GM23338 (cell line): ENCODE measurements at places on chromosomes 1 and 21. TPM values are rescaled to one million over a fixed set of nuclear protein-coding genes. Genes with fewer than 3 reads are reported as not detected.
A peak's percentile ranks its signal among the peaks of the same experiment; 100 is the strongest.

DNA sequence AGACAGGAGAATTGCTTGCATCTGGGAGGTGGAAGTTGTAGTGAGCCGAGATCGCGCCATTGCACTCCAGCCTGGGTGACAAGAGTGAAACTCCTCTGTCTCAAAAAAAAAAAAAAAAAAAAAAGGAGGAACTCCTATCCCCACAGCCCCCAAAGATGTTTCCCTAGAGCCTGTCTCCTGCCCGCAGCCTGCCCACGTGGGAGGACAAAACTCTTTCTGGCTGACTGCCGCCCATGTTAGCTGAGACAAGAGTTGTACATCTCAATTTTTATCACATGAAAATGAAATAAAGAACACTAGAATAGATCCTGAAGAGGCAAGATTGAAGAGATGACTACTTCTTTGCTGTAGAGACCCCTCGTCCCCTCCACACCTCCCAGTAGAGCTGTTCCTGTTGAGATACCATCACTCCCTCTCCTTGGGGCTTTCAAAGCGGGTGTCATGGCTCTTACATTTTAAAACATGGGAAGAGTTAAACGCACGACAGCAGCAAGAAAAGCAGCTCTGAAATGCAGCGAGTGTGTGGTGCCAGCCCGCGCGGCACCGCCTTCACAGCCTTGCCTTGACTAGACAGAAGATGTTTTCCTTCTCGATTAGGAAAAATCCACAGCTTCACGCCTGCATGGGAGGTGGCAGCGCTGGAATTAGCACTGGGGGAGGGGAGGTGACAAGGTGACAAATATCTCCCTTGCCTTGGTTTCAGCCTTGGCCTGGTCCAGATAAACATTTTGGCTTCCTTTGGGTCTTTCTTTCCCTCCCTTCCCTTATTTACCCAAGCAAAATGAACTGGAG is 253.4 kb upstream of the CSF3R start:
- no peak for DNase-seq

DNA sequence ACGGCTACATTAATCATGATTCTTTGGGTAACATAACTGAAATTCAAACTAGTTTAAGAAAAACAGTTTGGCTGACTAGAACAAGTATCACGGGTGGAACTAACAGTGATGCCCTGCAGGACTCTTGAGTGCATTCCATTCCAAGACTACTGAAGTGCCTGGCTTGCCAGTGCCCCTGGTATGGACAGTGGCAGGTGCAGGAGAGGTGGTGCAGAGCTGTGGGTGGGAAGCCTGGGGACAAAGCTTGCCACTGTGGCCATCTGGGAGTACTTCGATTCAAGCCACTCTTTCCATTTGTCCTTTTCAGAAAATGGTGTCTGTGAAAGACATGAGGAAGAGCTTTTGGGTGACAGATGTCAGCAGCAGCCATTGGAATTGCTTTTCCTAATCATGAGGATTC is 166.5 kb downstream of the RRAGC start:
- DNase-seq, result no peak

GRCh38 chr1:54542120-54542961 is 5.7 kb upstream of the ACOT11 start:
- peak; percentile 91 for DNase-seq

- no peak for DNase-seq
Observed at GRCh38 chr1:109978761-109979488, 5.6 kb upstream of the AHCYL1 start.

DNA sequence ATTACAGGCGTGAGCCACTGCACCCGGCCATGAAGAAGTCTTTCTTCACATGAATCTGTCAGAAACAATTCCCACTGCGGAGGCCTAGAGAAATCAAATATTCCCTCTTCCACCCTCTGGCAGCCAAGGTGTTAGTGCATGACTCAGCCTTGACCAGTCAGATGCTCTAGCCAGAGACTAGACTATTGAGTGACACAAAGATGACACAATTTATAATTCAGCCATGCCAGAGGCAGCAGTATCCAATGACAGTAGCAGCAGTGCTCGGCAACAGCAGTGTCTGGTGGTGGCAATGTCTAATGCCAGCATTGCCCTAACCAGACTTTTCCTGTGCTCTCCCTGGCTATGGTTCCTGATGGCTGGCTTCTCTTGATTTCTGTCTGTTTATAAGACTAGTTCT is 8.7 kb downstream of the CTXND2 start:
- no peak for DNase-seq

DNA sequence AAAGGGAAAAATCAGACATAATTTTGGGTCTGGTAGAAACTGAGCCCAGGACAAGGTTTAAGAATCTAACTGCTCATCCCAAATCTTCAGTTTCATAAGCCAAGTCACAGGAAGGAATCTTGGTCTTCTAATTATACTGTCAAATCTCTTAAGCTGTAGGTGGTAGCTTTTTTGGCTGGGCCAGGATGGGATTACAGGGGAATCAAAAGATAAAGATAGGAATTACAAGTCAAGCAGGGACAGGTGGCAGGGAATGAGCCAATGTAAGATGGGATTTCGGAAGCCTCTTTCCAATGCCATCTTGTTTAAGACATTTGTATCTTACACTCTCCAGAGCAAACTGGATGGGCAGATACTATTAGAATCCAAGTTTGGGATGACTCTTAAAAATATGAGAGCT is 383.5 kb downstream of the KCNH1 start:
- no peak for DNase-seq

GRCh38 chr1:57258557-57259325 is 165.1 kb downstream of the DAB1 start:
- no peak for DNase-seq

- DNase-seq, result no peak
Observed at GRCh38 chr1:64564891-64565290, 95.0 kb downstream of the CACHD1 start.

DNA sequence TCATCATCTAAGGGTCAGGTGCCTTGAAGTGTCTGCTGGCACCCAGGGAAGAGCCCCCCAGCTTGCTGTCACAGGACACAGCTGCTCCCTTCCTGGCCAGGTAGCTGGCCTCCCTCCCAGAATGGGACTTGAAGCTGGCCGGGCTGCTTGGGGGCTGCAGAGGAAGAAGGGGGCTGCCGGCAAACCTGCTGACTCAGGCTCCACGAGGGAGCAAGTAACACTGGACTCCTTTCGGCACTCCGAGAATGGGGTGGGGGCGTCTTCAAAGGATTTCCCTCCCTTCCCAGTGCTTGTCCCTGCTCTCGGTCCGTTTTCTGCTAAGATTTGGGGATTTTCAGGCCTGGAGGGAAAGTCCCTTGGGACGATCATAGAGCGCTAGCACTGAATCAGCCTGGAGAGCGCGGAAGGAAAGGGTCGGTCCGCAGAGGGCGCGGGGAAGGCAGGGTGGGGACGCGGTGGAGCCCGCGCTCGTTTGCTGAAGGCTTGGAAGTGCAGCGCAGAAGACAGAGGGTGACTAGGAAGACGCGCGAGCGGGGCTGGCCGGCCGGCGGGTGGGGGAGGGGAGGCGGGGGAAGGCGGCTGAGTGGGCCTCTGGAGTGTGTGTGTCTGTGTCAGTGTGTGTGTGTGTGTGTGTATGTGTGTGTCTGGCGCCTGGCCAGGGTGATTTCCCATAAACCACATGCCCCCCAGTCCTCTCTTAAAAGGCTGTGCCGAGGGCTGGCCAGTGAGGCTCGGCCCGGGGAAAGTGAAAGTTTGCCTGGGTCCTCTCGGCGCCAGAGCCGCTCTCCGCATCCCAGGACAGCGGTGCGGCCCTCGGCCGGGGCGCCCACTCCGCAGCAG is at the start of gene CSF1:
TSS of gene CSF1 (plus strand) at position 727 of the 840 bp plus-strand sequence. CDS start 175 bp downstream, outside the sequence.
- peak; percentile 68 for DNase-seq

Gene SLC35F3
- 0.96 and 1.0 TPM in 2 replicates for polyA plus RNA-seq

Gene ANGPTL1
- polyA plus RNA-seq, result 0.19 and 0.58 TPM in 2 replicates

Gene MSH4
- polyA plus RNA-seq, result 0.07 and 0.10 TPM in 2 replicates

Gene MEX3A
- polyA plus RNA-seq, result 18.5 and 19.7 TPM in 2 replicates

Gene CLDN17
- polyA plus RNA-seq, result not detected in 2 replicates

Gene C8B
- polyA plus RNA-seq, result not detected in 2 replicates
